Calu3 (cell line): ENCODE measurements at places on chromosomes 16 and 17. TPM values are rescaled to one million over a fixed set of nuclear protein-coding genes. Genes with fewer than 3 reads are reported as not detected.
A peak's percentile ranks its signal among the peaks of the same experiment; 100 is the strongest.

Gene KRT15
- 83.0 and 86.8 TPM in 2 replicates for total RNA-seq

Gene CSF3
- total RNA-seq = 0.38 TPM in 1 of 2 replicates, not detected in the other

Gene LAT
- total RNA-seq = 9.7 and 11.3 TPM in 2 replicates

Gene CD68
- total RNA-seq = 28.6 and 50.0 TPM in 2 replicates

Gene CDRT15L2
- total RNA-seq = not detected in 2 replicates

Gene TMEM95
- not detected in 2 replicates for total RNA-seq

Gene CLN3
- 31.8 and 33.5 TPM in 2 replicates for total RNA-seq

Gene SHISA9
- not detected in 2 replicates for total RNA-seq

Gene SLC16A6
- total RNA-seq = 0.12 and 0.19 TPM in 2 replicates

Gene WDR90
- 142 and 162 TPM in 2 replicates for total RNA-seq

Gene ZKSCAN2
- total RNA-seq = 8.4 and 8.7 TPM in 2 replicates

DNA sequence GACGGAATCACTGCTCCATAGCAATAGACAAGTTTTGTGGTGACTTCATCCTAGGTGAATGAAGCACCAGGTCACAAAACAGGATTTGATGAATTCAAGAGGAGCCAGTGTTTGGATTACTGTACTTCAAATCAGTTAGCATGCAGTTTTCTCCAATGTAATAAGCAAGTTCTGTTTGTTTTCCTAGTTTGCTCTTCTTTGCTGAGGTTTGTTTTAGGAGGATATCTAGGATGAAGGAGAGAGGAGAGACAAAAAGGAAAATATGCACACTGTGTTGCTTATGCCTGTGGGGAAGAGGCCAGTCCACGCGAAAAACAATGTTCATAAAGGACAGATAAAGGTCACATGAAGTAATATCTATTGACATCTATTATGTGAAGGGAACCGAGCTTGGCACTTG, 9.0 kb downstream of the KRT37 start:
- DNase-seq = no peak

DNA sequence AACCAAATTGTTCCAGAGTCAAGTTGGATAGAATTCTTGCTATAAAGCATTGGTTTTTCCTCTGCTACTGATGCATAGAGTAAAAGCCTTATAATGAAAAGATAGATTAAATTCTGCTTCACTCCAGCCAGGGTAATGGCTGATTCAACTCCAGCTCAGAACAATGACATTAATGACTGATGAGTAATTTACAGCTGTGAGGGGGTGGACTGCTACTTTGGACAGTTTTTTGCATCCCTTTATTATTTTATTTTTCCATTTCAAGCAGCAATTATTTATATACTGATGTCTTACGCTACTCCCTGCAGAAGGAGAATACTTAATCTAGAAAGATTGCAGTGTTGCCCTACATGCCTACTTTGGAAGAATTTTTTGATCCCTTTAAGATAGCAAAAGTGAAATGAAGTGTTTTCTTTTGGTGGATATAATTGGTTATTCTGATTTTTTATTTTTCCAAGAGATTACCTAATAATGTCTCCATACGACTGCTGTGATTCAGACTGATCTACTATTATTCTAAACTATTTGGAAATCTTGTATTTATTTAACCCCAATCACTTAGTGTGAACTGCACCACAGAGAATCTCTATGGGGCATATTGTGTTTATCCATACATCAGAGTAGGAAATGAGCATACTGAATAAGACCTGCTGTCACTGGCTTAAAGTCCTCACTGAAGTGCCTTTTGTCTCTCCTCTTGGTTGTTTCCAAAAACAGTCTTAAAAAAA, 149.5 kb downstream of the TRIM37 start:
- no peak for DNase-seq

DNA sequence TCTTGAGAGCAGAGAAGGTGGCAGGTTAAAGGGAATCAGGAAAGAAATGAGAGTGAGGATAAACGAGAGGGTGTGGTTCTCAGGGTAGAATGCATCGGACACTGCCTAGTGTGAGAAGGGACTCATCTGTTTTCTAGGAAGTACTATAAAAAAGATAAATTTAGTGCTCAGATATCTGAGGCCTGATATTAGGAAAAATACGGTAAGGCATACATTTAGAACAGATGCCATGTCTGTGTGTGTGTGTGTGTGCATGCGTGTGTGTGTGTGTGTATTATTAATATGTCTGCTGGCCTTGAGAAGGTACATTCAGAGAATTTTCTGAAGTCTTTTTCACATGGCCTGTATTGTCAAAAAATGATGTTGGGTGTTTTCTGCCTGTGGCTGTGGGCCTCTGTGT, 414.8 kb downstream of the MAF start:
- DNase-seq = no peak

- DNase-seq = no peak
These were observed 1.2 kb downstream of the RASD1 start for GRCh38 chr17:17494870-17495535.

DNA sequence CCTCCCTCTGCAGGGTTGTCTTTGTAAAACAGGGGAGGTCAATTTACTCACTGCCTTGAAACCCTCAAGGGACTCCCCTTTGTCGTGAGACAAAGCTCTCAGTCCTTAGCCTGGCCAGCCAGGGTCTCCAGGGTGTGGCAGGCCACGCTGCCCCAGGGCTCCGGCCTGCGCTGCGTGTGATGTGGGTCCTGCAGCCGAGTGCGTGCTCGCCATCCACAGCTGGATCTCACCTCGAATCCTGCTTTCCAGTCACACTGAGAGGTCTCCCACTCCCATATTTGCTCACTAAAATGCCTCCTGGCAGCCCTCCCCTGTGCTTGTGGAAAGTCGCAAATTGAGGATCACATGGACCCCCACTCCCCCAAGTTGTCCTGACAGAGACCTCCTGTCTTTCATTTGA, 10.0 kb upstream of the CLEC18C start:
- no peak for DNase-seq

DNA sequence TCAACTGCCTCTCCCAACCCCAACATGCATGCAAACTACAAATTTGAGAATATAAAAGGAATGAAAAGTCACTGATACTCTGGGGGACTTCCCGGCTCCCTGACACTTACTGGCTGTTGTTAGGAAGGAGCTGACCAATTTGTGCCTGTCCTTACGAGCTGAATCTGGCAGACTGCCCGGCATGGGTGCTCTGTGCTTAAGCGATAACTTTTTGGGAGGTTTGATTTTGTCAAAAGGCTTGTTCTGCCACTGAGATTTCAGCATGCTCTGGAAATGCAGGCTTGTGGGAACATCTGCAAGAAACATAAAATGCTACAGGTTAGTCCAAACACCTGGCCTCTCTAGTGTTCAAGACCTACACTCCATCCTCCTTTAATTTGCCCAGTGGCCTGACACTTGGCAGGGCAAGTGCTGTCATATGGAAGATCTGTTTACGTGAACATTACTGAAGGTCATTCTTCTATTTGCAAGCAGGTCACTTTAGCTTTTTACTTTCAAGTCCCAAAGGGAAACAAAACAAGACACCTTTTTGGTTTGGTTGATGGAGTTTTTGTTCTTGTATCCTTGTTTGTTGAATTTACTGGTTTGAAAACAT, 40.6 kb downstream of the STH start:
- no peak for DNase-seq

DNA sequence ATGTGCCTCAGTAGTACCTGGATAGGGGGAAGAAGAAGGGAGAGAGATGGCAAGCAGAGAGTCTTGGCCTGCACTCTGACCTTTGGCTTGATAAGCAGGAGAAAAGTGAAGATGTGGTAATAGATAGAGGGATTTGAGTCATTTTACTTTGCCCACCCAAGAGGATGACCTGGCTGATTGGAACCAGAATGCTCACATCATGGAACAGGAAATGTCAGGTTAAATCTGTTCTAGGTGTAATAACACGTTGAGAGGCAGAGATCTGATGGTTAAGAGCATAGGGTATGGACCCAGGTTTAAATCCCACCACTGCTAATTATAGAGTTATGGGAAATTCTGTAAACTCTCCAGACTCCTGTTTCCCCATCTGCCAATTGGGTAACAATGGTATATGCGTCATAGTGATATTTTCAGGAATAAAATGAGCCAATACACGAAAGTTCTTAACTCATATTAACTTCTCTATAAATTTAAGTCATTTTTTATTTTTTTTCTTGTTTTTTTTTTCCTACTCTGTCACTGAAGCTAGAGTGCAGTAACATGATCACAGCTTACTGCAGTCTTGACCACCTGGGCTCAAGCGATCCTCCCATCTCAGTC, 8.1 kb upstream of the CCL18 start:
- DNase-seq = no peak

- no peak for DNase-seq
These were observed 21.5 kb upstream of the SPN start for GRCh38 chr16:29641561-29641960.

- DNase-seq = no peak
These were observed 11.0 kb downstream of the MPO start for GRCh38 chr17:58269557-58270291.

DNA sequence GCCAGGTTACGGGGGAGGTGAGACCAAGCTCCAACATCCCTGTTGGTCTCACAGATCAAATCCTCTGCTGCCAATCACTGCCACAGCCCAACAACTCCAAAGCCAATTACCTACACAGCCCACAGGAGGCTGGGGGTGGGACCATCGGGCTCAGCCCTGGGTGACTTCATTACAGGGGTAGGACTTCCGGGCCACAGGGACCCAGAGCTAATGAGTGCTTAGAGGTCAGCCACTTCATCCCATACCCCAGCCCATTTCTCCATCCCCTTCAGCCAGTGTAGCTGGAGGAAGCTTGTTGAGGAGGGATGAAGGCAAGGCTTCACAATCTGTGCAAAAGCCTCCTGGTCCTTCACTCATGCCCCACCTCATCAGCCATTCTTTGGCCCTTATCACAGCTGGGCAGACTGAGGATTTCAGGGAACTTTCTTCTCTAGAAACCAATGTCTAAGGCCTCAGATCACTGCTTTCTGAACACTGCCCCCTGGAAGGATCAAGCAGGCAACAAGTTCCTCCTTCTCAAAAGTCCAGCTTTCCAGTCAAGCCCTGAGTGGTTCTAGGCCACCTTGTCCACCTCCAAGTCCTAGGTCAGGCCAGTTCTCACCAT, 5.8 kb downstream of the FOXN1 start:
- no peak for DNase-seq

- no peak for DNase-seq
These were observed 9.8 kb upstream of the RABEP1 start for GRCh38 chr17:5272322-5272721.

- DNase-seq = no peak
These were observed 155.7 kb upstream of the C17orf78 start for GRCh38 chr17:37219876-37220606.

DNA sequence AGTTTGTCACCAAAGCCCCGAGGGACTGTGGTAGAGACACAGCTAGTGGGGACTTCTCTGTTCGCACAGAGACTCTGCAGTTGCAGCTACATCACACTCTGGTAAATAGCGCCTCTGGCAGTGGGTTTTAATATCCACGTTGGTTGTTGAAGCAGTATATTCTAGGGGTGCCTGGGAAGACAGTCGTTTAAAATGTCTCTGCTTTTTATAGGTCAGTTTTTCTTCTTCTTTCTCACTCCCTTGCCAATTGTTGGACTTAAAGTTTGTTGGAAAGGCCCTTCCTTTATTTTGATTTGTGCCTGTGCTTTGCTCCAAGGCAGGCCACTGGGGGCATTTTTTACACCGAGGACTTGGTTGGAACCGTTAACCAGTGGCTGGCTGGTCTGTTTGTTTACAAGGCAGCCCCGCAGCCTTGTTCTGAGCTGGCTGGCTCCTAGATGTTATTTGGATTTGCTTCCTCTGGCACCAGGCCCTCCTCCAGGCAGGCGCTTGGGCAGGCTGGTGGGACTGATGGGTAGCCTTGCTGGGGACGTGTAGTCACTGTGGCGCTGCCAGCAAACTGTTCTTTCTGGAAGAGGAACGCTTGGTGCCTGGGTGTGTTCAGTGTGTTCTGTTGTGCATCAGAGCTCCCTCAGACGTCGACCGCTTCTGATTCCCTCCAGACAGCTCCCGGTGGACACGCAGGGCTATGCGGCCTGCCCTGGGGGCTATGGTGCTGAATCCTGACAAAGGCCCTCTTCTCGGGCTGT, 218.2 kb upstream of the CHMP6 start:
- DNase-seq = no peak

DNA sequence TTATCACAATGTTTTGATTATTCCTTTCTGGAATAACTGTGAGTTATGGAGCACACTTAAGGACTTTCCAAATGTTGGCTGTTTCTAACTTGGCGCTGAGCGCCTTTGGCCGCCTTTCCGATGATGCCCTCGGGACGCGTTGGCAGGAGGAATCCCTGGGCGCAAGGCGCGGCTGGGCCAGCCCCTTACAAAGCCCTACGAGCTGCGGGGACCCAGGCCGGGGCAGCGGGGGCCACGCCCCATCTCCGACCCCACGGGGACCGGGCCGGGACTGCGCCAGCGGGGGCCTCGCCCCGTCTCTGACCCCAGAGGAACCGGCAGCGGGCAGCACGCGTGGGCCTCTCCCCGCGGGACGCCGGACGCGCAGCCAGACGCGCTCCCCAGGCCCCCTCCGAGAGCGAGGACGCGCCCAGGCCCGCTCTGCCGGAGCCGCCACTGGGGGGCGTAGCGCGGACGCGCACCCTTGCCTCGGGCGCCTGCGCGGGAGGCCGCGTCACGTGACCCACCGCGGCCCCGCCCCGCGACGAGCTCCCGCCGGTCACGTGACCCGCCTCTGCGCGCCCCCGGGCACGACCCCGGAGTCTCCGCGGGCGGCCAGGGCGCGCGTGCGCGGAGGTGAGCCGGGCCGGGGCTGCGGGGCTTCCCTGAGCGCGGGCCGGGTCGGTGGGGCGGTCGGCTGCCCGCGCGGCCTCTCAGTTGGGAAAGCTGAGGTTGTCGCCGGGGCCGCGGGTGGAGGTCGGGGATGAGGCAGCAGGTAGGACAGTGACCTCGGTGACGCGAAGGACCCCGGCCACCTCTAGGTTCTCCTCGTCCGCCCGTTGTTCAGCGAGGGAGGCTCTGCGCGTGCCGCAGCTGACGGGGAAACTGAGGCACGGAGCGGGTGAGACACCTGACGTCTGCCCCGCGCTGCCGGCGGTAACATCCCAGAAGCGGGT, at the start of gene GAA:
Gene GAA (plus strand): TSS at position 571 of the 935 bp plus-strand sequence. CDS start 3,006 bp downstream, outside the sequence.
- peak; percentile 94 for DNase-seq

DNA sequence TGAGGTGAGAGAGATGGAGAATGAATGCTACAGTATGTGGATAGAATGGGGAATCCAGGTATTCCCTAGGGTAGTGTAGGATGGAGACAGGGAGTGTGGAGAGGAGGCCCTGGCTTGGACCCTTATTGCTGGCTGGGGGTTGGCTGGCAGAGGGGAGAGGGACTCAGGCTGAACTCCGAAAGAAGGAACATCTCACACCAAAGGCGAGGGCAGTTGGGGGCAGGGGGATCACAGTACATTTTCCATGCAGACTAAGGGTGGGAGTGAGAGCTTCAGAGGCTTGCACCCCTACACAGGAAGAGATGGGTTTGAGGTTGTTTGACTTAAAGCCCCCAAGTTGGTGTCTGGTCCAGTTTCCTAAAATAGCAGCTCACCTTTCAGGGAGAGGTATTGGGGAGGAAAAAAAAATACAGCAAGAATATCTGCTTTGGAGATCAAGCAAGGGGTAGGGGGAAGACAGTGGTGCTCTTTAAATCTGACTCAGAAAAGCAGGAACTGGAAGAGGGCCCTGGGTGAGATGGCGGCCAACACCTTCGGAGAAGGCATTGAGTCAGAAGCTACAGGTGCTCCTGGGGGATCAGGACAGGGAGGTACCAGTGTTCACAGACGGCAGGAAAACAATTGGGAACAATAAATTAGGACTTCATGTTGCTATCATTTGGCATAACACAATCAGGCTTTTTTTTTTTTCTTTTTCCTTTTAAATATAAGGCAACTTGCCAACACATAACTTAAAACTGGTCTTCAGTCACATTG, 12.4 kb downstream of the TRAF4 start:
- no peak for DNase-seq

GRCh38 chr16:87305505-87306391, 11.4 kb downstream of the C16orf95 start:
- DNase-seq = peak; percentile 47

- no peak for DNase-seq
These were observed 674 bp downstream of the ZNF688 start for GRCh38 chr16:30570636-30571444.

- peak; percentile 82 for DNase-seq
These were observed 5.4 kb upstream of the SLC5A2 start for GRCh38 chr16:31477220-31478216.
